ENCODE measurements at places on chromosomes 1 and 21.

DNA sequence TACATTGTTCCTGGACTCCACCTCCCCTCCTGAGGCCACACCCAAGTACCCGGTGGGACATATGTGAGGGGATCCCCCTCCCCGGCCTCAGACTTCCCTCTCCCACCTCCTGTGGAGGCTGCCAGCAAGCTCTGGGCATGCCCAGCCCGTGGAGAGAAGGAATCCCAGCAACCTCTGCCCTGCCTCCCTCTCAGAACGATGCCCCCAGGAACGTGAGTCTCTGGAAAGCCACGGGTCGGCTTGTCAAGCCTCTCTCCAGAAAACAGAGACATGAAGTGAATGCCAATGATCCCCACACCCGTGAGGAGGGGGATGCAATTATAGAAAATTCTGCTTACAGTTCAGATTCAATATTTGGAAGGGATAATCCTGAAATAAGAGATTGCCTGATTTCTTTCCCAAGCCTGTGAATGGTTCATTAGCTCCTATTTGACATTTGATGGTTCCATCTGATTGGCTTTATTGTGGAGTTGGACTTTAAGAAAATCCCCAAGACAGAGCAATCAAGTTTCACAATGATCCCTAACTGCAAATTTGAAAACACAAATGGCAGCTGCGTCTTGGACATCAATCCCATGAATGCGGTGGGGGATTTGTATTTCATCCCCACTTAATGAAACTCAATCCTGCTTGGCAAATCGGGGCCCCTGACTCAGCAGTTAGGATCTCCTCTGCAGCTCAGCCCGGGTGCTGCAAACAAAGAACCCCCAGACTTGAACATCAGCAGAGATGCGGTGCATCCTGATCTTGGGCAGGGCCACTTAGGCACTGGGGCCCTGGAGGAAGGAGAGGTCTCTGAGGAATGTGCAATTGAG lies 9.1 kb upstream of the GUCA2B start:
- no peak for ATAC-seq

- no peak for ATAC-seq
Observed at GRCh38 chr1:115068826-115069585, 20.3 kb downstream of the TSPAN2 start.

GRCh38 chr1:186812570-186812969 lies 16.2 kb upstream of the PLA2G4A start:
- ATAC-seq, result no peak

DNA sequence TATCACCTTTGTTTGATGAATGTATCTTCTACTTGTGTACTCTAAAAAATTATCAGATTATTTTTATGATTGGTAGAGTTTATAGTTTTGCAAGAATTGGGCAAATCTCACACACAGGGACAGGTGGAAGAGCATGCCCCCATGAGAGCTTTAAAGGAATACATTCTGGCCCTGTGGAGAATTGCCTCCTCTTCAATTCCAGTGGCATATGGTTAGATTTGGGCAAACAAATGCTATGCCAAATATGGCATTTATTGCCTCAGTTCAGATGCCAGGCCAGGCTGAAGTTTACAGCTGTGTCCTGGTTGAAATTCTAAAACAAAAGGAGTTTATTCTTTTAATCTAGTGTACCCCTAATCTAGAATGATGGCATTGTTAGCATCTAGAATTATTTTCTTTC lies 162.4 kb upstream of the CACYBP start:
- no peak for ATAC-seq

- ATAC-seq, result no peak
Observed at GRCh38 chr1:212710566-212710965, 10.9 kb upstream of the BATF3 start.

DNA sequence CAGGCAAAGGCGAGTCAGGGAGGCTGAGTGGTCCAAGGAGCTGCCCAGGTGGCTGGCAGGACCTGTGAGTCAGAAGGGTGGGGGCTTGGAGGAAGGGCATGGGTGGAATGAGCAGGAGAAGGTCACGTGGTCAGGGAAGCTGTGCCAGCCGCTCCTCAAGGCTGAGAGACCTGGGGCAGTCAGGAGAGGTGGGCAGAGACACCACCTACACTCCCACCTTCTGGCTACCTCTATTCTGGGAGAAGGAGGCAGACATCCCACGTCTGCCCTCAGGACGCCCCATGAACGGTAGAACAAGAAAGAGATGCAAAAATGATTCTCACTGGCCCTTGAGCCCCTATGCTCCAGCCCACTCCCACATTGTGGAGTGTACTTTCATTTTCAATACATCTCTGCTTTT lies 151.8 kb upstream of the RAB4A start:
- no peak for ATAC-seq

DNA sequence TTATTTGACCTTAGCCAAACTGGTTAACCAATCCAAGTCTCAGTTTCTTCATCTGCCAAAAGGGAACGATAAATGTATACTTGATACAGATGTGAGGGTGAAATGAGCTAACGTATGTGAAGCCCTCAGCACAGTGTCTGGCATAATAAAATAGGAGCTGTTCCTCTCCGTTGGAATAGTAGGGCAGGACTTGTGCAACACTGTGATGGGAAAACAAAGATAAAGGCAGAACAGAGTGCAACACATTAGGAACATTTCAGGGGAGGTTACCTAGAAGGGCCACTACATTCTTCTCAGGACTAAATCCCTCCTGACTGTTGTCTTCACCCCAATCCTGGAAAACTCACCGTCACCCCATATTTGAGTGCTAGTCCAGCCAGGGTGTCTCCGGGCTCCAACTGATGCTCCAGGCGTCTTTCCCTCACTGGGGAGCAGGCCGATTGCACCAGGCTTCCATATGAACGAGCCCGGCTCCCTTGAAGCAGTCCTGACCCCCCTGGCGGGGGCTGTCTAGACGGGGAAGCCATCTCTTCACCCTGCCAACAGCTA lies 896 bp downstream of the LYSMD1 start:
- ATAC-seq, result no peak

DNA sequence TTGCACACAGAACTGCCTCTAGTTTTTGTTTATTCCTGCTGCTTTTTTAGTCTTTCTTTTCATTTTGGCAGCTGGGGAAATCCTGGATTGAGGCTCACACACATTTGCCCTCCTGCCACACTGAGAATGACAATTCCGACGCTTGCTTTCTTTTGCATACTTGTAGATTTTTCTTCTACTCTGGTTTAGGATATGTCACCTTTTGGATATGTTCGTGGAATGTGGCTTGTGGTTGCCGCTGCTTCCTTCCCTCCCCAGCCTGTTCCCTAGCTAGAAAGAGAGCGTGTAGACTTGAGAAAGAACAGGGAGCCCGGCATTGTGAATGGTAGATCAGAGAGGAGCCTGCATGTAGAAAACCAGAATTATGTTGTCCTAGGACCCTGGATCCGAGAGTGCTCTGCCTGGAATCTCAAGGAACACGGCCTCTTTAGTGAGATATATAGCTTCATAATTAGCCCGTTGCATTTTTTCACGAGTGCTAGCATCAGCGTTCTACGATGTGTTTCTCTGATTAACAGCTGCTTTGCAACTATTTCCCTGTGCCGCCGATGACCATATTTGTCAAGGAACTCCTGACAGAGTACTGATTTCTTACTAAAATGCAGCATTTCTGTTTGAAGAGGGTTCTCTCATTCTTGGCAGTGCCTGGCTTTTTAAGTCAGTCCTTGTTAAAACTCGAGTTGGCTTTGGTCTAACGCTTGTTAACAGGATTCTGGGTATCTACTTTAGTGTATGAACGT lies 56.2 kb downstream of the PEX14 start:
- ATAC-seq, result no peak

Data from activated CD4-positive, CD25-positive, alpha-beta regulatory T cell treated with anti-CD3 and anti-CD28 coated beads, Interleukin-2, amount 50 U/mL, for 24 hours (primary cell).